Kidney epithelial cell (primary cell): ENCODE measurements at places on chromosomes 5 and 9. TPM values are rescaled to one million over a fixed set of nuclear protein-coding genes. Genes with fewer than 3 reads are reported as not detected.

The SHROOM1 gene
- 6.7 and 9.8 TPM in 2 replicates for total RNA-seq

The RANBP6 gene
- total RNA-seq: 21.0 and 24.0 TPM in 2 replicates

The FOXD1 gene
- total RNA-seq: 14.7 and 22.0 TPM in 2 replicates

The PLAA gene
- 34.8 and 36.3 TPM in 2 replicates for total RNA-seq

The RIOK2 gene
- total RNA-seq: 25.6 and 30.6 TPM in 2 replicates

The SLC6A7 gene
- total RNA-seq: not detected in 2 replicates

The AGXT2 gene
- total RNA-seq: not detected in 2 replicates

The PCDHGA1 gene
- total RNA-seq: 0.67 and 0.68 TPM in 2 replicates

The GPR151 gene
- not detected in 2 replicates for total RNA-seq

The DMXL1 gene
- total RNA-seq: 18.1 and 20.8 TPM in 2 replicates

The EQTN gene
- total RNA-seq: not detected in 2 replicates

The PCDHA1 gene
- total RNA-seq: not detected in 2 replicates

The TRIM7 gene
- total RNA-seq: 2.9 and 4.4 TPM in 2 replicates

The PTPRD gene
- 18.8 and 25.8 TPM in 2 replicates for total RNA-seq

The DNM1 gene
- total RNA-seq: 16.2 and 20.5 TPM in 2 replicates
